ENCODE measurements at places on chromosomes 5 and 9.

DNA sequence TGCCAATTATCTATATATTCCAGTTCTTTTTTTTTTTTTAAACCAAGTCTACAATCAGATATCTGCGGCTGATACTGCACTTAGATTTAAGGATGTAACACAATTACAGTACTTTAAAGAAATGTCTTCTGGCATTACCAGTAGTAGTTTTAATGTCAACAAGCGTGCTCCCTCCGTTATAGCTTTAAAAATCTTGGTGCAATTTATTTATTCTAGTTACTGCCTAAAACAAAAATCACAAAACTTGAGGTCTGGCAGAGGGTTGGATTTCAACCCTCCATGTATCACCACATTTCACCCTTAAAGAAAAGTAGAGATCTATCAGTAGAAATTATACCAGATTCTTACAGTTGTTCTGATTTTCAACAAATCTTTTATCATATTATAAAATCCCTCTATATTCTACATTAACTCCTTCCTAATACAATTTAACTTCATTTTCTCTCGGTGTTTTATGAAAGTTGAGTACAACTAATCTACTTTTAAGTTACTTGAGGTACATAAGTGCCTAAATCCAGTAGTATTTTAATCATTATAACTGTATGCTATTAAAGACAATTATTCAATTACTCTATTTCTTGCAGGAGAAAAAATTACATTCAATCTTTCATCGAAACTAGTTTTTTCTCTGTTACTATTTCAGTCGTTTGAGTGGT is 2.0 kb upstream of the RICTOR start:
- no peak for DNase-seq

DNA sequence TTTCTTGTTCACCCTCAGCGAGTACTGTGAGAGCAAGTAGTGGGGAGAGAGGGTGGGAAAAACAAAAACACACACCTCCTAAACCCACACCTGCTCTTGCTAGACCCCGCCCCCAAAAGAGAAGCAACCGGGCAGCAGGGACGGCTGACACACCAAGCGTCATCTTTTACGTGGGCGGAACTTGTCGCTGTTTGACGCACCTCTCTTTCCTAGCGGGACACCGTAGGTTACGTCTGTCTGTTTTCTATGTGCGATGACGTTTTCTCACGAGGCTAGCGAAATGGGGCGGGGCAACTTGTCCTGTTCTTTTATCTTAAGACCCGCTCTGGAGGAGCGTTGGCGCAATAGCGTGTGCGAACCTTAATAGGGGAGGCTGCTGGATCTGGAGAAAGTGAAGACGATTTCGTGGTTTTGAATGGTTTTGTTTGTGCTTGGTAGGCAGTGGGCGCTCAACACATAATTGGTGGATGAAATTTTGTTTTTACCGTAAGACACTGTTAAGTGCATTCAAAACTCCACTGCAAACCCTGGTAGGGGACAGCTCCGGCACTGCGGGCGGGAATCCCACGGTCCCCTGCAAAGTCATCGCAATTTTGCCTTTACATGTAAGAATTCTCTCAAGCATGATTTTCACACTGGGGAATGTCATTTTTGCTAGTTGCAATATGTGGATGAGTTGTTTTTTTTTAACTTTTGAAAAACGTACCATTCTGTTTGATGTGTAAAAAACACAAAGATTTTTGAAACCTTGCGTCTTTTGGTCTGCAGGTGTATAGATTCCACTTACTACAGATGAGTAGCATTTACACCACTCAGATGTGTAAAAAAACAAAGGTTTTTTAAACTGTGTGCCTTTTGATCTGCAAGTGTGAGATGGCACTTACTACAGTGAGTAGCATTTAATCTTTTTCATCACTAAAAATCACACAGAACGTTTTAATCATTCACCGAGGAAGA is 631 bp upstream of the C9orf72 start:
- DNase-seq = peak; percentile 95

GRCh38 chr9:126475933-126476555 is 137.7 kb upstream of the LMX1B start:
- DNase-seq = no peak

- DNase-seq = no peak
Measured at GRCh38 chr5:144510845-144511579, 340.3 kb downstream of the KCTD16 start.

GRCh38 chr9:107548298-107549142 is 59.0 kb upstream of the KLF4 start:
- no peak for DNase-seq

GRCh38 chr5:122967085-122967484 is 69.4 kb downstream of the PPIC start:
- no peak for DNase-seq

- no peak for DNase-seq
Measured at GRCh38 chr5:175335691-175336090, 108.3 kb downstream of the DRD1 start.

DNA sequence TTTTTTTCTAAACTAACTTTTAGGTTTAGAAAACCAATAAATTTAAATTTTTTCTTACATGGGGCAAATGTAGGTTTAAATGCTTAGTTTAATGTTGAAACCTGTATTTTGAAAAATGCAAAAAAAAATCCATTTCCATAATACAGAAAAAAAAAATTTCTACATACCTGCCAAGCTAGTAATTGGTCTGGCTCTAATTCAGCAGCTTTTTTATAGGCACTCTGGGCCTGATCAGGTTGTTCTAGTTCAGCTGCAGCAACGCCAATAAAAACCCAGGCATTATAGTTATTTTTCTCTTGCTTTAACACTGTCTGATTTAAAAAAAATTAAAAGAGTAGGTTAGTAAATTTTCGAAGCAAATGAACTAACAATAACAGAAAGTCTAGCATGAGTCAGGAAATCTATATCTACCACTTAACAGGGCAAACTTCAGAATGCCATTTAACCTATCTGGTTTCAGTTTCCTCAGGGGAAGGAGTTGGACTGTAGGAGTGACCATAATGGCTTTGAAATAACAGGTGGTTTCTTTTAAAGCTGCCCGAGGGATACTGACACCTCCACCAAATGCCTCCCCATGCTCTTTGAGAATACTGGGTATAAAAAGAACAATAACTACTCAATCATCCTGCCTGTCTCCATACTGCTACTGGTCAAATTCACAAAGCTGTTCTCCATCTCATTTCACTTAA is 11.6 kb downstream of the SKIC3 start:
- no peak for DNase-seq

DNA sequence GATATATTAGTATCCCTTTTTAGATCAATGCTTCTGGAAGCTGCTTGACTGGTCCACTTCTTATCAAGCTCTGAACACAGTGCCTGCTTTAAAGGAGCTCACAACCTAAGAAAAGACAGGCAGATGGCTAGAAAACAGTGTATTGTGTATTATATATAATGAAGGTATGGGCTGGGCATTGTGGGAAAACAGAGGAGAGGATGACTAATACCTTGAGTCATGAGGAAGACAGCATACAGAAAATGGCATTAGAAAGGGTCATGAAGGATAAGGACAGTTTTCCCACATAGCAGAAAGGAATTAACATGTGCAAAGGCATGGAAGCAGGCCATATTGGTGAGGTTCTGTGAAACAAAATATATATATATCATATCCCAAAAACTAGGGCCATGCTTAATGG is 309.6 kb downstream of the MLLT3 start:
- DNase-seq = no peak

GRCh38 chr9:4226331-4227250 is 73.3 kb downstream of the GLIS3 start:
- no peak for DNase-seq

- peak; percentile 36 for DNase-seq
Measured at GRCh38 chr5:97297063-97297703, 114.1 kb upstream of the RIOK2 start.

- no peak for DNase-seq
Measured at GRCh38 chr5:114120166-114120565, 241.7 kb upstream of the KCNN2 start.

GRCh38 chr9:93463638-93464248 is 10.4 kb upstream of the FAM120AOS start:
- no peak for DNase-seq

GRCh38 chr5:376799-377325 is 55.3 kb downstream of the AHRR start:
- no peak for DNase-seq

All from head of caudate nucleus (tissue), 42 donors.